ENCODE measurements at places on chromosomes 4 and X. TPM values are rescaled to one million over a fixed set of nuclear protein-coding genes. Genes with fewer than 3 reads are reported as not detected.

The ARX gene
- not detected for total RNA-seq

The VSIG4 gene
- total RNA-seq: 311 TPM

The HTR2C gene
- not detected for total RNA-seq

The HNRNPD gene
- total RNA-seq: 63.2 TPM

The SLC4A4 gene
- total RNA-seq: 1.8 TPM

The PITX2 gene
- total RNA-seq: not detected

The SLC9B1 gene
- not detected for total RNA-seq

The GLRA3 gene
- total RNA-seq: not detected

DNA sequence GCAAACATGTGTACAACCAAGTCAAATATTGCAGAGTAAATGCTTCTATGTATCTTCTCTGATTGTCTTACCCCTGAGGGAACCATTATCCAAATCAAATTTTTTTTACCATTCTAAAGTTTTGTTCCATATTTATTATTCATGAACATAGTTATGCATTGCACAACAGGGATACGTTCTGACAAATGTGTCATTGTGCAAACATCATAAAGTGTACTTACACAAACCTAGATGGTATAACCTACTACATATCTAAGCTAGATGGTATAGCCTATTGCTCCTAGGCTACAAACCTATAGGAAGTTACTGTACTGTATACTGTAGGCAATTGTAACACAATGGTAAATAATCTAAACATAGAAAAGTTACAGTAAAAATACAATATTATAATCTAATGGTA is 23.4 kb downstream of the BEX3 start:
- DNase-seq: no peak

GRCh38 chrX:50721764-50722521 is 92.1 kb downstream of the SHROOM4 start:
- DNase-seq: no peak

DNA sequence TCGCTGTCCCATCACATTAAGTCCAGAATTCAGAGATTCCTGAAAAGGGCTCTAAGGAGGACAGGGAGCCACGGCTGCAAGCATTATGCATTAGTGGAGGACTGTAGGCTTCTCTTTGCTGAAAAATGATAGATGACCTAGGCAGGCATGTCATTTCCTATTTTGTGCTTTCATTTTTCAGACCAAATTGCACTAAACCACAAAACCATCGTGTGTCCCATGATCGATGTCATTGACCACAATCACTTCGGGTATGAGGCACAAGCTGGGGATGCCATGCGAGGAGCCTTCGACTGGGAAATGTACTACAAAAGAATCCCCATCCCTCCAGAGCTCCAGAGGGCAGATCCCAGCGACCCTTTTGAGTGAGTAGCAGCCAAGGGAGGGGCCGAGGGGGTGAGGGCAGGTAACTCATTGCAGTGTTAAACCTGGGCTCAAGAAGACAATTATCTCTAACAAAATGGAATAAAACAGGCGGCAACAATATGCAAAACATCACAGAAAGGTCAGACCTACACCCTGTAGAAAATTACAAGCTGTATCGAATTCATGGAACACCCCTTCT is 355.2 kb upstream of the GALNT7 start:
- DNase-seq: no peak

- no peak for DNase-seq
Observed at GRCh38 chr4:78742300-78742699, 33.9 kb upstream of the BMP2K start.

DNA sequence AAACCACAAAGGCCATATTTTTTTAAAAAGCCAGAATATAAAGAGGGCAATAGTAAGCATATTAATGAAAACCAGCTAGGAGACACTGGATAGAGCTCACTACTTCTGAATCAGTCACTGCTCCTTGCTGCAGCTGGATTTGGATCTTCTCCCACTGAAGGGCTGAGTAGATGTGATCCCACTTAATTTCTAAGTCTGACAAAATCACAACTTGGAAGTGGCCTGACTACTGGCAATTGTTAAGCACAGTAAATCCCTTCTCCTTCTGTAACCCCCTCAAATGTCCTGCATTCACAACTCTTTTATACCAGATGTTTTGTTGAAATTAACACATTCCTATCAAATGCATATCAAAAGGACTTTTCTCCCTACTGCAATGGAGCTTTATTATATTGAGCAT is 72.9 kb downstream of the AMMECR1 start:
- no peak for DNase-seq

GRCh38 chr4:182240161-182241130 is 2.8 kb upstream of the TENM3 start:
- no peak for DNase-seq

GRCh38 chr4:61427818-61428495 is 227.8 kb downstream of the ADGRL3 start:
- no peak for DNase-seq

DNA sequence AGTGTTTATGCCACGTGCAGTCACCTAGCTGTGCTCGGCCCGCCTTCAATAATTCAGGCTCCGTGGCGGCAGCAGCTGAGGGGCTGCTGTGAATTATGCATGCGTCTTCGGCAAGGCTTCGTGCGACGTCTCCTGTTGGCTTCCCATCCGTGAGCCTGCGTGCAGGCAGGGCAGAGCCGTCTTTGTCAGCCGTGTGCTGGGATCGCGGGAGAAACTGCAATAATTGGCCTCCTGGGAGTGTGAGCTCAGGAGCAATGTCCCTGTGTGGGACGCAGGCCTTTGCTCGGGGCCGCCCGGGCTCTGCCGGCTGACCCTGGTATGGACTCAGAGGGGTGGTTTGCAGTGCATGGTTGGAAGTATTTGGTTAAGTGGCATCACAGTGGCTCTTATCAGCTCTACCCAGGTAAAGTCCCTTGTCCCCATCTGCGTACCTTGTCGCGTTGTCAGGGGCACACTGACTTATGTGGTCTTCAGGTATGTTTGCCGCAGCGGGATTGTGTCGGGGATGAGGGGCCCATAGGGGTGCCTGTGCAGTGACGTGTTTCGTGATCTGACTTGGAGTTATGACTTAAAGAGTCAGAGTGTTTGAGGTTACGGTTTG is 34.5 kb upstream of the HGFAC start:
- no peak for DNase-seq

DNA sequence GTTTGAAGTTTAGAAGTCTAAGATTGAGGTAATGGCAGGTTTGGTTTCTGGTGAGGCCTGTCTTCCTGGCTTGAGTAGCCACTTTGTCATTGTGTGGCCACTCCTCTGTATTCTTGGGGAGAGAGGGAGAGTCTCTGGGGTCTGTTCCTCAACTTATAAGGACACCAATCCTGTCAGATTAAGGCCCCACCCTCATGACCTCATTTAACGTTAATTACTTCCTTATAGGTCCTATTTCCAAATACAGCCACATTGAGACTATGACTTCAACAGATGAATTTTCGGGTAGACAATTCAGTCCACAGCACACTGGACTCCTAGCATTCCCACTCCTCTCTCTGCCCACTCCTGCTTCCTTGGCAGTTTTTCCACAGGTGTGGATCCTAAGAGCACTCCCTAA is 350.8 kb upstream of the CASK start:
- no peak for DNase-seq

DNA sequence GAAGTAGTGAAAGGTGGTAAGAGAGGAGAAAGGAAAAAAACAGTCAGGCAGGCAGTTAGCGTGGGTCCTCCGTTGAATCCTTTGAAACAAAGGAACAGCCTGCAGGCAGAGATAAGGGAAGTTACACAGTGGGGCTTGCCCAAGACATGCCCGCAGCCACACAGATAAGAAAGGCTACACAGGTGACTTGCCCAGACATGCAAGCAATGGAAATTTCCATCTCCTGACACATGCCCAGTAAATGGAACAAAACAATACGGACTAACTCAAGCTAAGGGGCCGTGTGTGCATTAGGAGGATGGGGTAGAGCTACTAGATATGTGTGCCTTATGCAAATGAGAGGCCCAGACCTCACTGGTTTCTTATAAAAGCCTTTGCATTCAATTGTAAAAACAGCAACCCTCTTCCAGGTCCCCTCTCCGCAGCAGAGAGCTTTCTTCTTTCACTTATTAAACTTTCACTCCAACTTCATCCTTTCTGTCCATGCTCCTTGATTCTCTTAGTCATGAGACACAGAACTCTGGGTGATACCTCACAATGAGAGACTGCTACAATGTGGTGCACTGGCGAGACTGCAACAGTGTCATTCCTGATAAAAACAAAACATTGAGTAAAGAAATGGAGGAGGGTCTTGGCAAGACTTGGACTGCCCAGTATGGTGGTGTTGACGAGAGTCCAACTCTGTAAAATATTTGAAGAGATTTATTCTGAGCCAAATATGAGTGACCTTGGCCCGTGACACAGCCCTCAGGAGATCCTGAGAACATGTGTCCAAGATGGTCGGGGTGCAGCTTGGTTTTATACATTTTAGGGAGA is 997.4 kb upstream of the PRKX start:
- DNase-seq: no peak

GRCh38 chr4:152156442-152156841 is 379.4 kb downstream of the FBXW7 start:
- no peak for DNase-seq

DNA sequence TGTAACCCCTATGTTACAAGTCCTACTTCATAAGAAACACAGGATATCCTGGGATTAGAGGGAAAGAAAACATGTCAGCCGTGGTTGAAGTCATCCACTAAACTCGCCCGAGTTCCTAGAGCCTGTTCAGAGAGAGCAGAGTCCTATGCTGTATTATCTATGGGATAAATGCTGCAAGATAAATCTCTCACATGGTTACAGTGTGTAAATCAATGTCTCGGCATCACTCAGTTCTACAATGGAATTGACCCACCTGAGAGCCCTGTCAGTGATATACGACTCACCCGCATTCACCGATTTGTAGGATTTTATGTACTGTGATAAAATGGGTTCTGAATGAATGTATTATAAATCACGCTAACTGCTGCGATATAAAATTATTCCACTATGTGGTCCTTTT is 127.8 kb upstream of the ANXA3 start:
- no peak for DNase-seq

DNA sequence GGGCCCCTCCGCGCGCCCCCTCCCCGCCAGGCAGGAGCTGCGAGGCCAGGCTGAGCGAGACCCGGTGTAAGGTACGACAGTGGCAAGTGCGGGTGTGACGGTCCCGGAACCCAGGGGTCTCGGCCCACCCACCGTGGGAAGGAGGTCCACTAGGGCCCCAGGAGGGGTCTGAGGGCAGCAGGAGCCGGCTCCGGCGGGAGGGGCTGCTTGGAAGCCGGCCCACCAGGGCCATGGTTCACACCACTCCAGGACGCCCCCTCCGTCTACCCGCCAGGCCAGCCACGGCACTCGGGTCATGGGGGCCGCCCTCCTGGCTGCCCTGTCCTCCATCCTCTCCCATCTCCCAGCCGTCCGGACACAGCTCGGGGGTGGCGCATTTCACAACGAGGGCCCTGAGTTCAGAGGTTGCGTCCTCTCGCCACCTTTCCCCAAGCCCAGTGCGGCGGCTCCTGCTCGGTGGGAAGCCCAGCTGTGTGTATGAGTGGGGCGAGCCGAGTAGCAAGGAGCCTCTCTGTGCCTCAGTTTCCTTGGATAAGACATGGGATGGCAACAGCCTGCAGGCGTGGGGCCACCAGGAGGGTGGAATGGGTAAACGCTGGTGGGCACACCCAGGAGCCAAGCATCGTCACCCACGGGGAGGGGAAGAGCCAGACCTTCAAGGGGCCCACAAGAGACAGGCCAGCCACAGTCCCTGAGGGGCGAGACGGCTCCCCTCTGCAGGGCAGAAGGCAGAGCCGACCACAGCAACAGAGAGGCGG is 81.3 kb downstream of the FAM53A start:
- DNase-seq: no peak

- no peak for DNase-seq
Observed at GRCh38 chr4:166042510-166043055, 169.5 kb downstream of the TLL1 start.

- no peak for DNase-seq
Observed at GRCh38 chr4:77560170-77560569, 45.5 kb upstream of the CXCL13 start.

Data from thoracic aorta (tissue), 2 donors.